Vagina (tissue), 2 donors: ENCODE measurements at places on chromosomes 5 and 9. TPM values are rescaled to one million over a fixed set of nuclear protein-coding genes. Genes with fewer than 3 reads are reported as not detected.

The FOXD1 gene
- total RNA-seq: not detected

The ZNF883 gene
- total RNA-seq: 0.98 TPM

The PCDHB5 gene
- 2.9 TPM for total RNA-seq

The CERCAM gene
- 36.1 TPM for total RNA-seq

The CCDC183 gene
- not detected for total RNA-seq
